ENCODE measurements at places on chromosomes 6 and 20.

- DNase-seq: no peak
These were observed 150.4 kb upstream of the HMGN3 start for GRCh38 chr6:79384845-79385244.

DNA sequence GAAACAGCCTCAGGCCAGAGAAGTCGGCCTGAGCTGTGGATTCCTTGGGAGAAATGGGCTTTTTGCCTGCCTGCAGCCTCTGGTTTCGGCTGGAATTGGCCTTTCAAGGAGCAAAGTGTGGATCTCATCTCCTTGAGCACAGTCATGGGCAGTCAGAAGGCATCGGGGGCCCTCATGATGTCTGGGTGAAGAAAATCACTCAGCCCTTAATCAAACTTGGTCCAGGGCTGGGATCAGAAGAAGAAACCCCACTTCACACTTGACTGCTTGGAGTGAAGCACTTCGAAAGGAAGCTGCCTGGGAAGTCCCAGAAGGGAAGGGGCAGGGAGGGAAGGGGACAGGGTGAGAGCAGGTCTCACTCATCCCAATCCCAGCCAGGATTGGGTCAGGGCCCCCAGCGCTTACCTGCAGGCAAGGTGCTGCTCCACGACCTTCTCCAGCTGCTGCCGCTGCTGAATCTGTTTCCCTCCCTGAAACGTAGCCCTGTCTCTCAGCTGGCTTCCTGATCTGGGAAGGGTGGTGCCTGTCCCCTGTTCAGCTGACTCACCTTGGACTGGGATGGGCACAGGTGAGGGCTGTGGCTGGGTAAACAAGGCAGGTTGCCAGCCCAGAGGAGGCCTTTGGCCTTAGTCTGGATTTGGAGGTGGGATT is at the start of gene SDCBP2:
TSS of gene SDCBP2 (minus strand) at position 460 of the 651 bp plus-strand sequence. CDS start 8,723 bp downstream, outside the sequence.
- no peak for DNase-seq

- DNase-seq: no peak
These were observed 88.7 kb downstream of the ZHX3 start for GRCh38 chr20:41228858-41229257.

GRCh38 chr6:21648475-21649050 is 55.0 kb downstream of the SOX4 start:
- DNase-seq: no peak

DNA sequence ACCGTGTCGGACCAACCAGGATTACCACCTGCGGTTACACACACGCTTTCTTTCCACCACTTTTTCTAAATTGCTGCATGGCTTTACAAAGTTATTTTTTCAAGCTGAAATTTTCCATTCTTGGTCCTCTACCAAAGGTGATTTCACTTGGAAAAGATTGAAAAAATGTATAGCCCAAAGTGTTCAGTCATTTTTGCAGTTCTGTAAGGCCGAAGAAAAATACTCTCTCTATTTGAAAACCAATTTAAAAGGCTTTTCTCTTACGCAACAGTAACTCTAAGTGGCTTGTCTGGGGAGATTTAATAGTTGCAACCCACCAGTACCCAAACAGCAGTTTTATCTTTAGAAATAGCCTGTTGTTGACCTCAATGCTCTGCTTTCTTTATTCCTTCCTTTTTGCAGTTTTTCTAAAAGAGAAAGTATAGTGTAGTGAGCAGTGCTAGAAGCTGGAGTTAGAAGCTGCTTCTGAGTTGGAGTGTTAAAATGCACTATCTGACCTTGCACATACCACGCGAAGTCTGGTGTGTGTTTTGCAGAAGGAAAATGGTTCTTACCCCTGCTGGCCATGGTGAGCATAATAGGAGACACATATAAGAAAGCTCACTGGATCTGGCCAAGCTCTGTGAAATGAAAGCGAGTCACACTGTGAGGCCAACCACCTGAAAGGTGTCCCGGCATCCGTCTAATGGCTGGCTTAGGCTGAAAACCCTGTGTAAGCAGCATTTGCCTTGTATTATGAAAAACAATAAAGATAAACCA is 271.6 kb upstream of the PRND start:
- no peak for DNase-seq

DNA sequence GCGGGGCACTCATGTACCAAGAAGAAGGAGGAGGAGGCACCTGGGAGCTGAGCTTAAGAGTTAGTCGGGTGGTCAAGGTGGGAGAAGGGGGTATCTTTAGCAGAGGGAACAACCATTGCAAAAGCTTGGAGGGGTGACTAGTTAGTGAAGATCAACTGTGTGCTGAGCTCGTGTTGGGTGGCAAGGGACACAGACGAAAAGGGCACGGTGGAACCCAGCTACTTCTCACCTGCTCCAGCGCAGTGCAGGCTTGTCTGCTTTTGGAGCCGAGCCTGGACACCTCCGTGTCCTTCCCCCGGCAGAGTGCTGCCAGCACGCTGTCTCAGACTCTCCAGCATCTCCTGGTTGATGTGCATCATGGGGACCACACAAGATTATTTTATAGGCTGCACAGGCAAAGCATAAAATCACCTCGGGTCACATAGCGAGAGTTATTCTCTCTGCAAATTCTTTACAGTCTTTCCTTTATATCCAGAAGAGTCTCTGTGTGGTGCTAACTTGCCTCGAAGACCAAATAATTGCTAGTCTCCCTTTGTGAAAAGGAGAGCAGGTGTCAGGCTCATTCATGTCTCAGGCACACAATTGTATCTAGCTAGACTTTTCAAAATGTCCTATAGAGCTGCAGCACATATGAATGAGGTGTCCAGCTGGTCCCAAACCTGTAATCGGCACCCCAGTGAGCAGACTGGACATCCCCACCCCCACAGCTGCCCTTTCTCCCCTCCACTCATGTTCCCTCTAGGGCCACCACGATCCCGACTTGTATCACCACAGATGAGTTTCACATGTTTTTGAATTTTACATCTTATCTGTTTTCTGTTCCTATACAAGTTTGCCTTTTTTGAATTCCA is 123.4 kb downstream of the CEBPB start:
- DNase-seq: no peak

GRCh38 chr20:36097337-36098151 is 57.0 kb upstream of the EPB41L1 start:
- DNase-seq: no peak

DNA sequence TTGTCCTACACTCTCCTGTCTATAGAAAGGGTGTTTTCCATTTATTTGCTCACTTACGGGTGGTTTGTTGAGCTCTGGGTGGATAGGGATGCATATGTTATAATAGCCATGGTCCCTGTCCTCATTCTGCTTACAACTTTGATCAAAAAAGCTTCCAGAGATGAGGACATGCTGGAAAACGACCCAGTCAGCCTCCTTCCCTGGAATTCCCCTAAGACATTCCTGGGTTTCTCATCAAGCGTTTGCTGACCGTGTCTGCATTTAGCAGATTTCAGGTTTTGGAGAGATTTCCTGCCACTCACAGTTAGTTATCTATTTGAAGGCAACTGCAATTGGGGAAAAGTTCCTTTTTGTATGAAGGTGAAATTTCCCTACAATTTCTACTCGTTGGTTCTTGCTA is 152.8 kb upstream of the AFDN start:
- DNase-seq: no peak

GRCh38 chr6:107843400-107843799 is 19.3 kb upstream of the SCML4 start:
- DNase-seq: no peak

GRCh38 chr6:111727041-111727440 is 121.4 kb upstream of the TRAF3IP2 start:
- no peak for DNase-seq

GRCh38 chr6:133809406-133809805 is 79.5 kb upstream of the TCF21 start:
- DNase-seq: no peak

DNA sequence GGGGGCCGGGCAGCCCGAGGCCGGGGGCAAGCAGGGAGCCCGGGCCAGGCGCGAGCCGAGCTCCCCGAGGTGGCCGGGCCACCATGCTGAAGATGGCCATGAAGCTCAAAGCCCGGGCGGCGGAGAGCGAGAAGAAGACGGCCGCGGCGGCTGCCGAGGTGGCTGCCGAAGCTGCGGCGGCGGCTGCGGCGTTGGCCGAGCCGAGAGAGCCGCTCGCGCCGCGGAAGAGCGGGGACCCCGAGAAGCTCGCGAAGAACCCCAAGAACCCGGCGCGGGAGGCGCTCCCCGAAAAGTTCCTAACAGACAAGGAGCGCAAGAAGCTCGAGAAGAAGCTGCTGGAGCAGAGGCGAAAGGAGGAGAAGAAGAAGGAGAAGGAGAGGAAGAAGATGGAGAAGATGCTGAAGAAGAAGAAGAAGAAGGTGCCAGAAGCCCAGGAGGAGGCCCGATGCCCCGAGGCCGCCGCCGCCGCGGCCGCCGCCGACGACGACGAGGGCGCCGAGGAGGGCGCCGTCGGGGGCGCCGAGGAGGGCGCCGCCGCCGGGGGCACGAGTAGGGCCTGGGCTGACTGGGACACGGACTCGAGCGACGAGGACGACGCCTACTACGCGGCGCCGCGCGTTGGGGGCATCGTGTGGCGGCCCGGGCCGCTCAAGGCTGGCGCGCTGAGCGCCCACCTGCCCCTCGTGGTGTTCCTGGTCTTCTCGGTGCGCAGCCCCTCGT is 37.4 kb downstream of the GNAS start:
- DNase-seq: no peak

- no peak for DNase-seq
These were observed 24.5 kb upstream of the ULBP3 start for GRCh38 chr6:150093397-150093796.

DNA sequence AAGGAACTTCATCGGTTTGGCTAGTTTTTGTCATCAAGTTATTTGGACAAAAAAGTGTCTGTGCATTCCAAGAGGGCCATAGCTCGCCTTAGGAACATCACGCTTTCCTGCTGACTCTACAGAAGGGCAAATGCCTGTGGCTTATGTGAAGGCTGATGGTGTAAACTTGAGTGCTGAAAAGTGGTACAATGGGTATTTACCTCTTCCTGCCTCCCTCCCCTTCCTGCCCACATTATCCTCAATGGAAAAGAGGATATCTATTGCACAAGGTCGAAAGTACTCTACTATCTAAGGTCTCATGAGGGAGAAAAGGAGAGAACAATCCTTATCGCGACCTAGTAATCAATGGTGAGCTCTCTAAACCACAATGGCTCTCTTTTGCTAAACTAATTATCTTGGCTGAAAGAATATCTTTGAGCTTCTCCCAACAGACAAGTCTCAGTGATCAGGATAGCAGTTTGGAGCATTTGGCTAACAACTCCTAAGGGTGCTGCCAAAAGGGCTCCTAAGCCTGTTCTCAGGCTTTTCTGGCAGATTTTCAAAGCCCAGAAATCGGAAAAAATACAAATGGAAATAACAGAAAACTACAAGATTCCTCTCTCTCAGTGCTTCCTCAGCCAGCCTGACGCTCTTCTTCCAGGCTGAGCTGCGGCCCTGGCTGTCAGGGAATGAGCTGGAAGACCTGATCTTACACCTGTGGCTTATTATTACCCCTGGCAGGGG is 42.6 kb upstream of the ENPP1 start:
- no peak for DNase-seq

GRCh38 chr20:62570897-62571668 is 71.2 kb upstream of the SLCO4A1 start:
- DNase-seq: no peak

DNA sequence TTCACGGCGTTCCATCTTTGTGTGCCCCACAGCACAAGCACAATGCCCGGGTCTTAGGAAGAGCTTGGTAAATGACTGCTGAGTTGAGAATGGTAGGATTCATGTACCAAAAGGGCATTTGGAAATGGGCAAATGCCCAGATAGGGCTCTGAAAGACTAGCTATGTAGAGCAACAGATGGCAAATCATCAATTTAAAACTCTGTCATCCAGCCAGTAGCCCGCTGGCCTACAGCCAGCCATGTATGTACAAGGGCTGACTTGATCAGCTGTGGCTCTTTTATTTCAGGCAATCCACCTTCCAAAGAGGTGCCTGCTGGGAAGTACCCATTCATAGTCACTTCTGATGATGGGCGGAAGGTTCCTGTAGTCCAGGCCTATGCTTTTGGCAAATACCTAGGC is 35.1 kb downstream of the NT5E start:
- no peak for DNase-seq

DNA sequence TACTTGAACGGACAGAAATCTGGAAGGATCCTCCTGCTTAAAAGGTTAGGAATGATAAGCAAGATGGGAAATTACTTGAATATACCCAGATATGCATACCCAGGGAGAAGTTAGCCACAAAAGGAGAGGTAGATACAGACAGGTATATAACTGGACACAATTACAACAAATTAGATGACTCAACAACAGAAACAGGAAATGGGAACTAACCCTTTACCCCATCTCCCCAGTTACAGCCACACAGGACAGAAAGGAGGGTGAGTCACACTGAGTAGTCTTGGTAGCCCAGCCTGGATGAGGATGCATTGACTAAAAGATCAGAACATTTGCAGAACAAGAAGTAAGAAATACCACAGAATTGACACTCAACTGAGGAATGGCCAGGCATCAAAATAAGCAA is 61.2 kb downstream of the C6orf52 start:
- DNase-seq: peak; percentile 20

GRCh38 chr6:53735896-53736295 is 58.9 kb upstream of the LRRC1 start:
- no peak for DNase-seq

- no peak for DNase-seq
These were observed 486.1 kb upstream of the CDH4 start for GRCh38 chr20:60765821-60766403.

DNA sequence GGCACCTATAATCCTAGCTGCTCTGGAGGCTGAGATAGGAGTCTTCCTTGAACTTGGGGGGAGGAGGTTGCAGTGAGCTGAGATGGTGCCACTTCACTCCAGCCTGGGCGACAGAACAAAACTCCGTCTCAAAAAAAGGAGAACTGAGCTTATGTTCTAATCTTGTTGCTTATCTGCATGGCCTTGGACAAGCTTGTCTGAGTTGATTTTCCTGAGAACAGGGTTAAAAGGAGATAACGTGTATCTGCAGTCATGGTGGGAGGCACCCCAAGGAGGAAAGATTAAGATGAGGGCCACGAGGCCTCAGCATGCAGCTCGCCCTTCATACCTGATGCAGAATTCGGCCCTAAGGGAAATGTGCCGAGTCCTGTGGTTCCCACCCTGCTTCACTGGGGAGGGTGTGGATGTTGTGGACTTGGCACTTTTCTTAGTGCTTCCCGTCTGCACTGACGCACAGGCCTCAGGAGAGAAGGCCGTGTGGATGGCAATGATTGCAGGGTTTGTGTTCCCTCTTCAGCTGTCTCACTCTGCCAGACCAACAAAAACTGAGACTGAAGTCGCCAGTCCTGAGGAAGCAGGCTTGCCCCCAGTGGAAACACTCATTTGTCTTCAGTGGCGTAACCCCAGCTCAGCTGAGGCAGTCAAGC is 56.3 kb downstream of the EZR start:
- no peak for DNase-seq

GRCh38 chr6:46704562-46704961 is 16.9 kb downstream of the TDRD6 start:
- DNase-seq: no peak

DNA sequence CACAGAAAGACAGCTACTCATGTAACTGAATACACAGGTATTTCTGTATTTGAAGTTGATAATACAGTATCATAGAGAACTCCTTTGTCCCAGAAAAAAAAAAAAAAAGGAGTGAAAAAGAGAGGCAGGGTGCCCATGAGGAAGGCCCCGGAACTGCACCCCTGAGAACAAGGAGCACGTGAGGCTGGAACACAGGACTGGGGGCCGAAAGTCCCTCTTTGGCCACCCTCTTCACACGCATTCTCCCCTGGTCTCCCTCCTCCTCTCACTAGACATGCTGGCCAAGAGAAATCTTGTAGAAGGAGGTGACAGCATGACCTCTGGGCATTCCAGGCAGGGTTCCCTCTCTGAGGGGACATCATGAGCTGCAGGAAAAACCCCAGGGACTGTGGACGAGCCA is 62.7 kb upstream of the TRAF3IP2 start:
- DNase-seq: no peak

GRCh38 chr20:1627200-1627550 is 7.4 kb upstream of the SIRPB1 start:
- no peak for DNase-seq

- no peak for DNase-seq
These were observed 50.3 kb downstream of the OLIG3 start for GRCh38 chr6:137443901-137444300.

All from CD4-positive, alpha-beta T cell treated with Interleukin-4 for 4 hours (primary cell).